NCI-H69 (cell line): ENCODE measurements at places on chromosomes 12 and 14.
A peak's percentile ranks its signal among the peaks of the same experiment; 100 is the strongest.

DNA sequence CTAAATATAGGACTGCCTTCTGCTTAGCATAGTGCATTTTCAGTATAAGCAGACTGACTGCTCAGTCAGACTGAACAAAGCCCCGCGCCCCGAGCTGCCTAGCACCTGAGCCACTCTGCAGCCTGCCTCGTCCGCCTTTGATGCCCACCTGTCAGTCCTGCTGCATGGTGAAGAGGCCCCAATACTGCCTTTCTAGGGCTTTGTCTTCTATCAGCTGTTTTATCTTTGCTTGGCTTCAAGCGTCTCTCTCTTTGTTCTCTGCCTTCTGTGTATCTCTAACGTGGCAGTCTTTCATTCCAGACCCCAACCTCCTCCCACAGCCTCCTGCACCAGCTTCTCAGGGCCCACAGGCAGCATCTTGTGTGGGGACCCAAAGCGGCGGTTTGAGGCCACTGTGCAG lies 1001.0 kb downstream of the VRK1 start:
- DNase-seq, result no peak

GRCh38 chr14:69786603-69787002 lies 10.4 kb downstream of the SLC10A1 start:
- DNase-seq, result no peak

DNA sequence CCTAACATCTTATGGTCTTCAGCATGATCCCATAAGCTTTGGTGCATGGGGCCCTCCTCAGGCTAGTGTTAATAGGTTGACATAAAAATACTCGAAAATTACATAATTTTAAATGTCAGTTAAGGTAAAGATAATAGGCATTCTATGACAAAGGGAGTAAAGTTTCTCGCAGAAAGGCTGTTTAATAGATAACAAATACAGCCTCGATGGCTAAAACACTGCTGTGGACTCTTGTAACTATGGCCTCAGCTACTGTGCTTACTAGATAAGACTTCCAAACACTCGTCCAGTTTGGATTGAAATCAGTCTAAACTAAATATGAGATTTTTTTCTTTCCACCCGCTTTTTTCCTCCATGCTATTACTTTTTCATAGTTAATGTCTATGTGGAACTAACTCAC lies 23.2 kb upstream of the MGST1 start:
- peak; percentile 67 for DNase-seq

- no peak for DNase-seq
Measured at GRCh38 chr12:108568338-108569154, 6.2 kb downstream of the ISCU start.

DNA sequence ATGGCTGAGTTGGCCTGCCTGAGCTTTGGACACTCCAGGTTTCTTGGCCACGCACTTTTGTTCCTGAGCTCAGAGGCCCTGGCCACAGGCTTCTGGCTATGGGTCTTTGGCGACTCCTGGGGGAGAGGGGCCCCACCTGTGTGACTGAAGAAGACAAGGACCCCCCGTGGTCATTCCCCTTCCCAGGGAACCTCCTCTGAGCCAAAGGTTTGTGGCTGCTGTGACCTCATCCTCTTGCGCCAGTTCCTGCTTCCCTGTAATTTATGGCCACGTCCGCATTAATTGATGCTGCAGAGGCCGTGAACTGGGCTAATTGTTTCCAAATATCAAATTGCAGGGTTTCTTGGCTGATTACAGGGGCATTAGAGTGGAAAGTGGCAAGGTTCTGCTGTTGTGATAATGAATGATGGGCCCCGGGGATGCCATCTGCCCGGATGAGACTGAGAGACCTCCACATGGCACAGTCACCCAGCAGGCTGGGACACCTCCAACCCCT lies 27.6 kb upstream of the NOS1 start:
- peak; percentile 96 for DNase-seq

GRCh38 chr14:49955024-49955423 lies 62.1 kb downstream of the ARF6 start:
- DNase-seq, result no peak
